Lung (tissue), 17 donors: ENCODE measurements at places on chromosomes 7 and 10. TPM values are rescaled to one million over a fixed set of nuclear protein-coding genes. Genes with fewer than 3 reads are reported as not detected.

DNA sequence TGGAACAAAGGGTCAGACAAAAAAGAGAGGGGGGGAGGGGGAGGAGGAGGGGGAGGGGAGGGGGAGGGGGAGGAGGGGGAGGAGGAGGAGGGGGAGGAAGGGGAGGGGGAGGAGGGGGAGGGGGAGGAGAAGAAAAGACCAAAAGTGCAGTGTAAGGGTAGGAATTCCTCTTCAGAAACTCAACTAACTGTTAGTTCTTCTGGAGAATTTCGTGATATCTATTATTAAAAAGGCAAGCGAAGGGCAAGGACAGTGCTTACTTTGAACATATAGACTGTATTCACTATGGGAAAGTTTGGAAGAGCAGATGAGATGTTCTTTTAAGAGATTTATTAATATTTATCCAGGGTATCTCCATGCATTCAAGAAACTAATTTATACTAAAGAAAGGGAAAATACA, 258.1 kb downstream of the CACNA2D1 start:
- H3K27me3 ChIP-seq, result no peaks in the 10 kb centered on the region
- no peaks in the 10 kb centered on the region for H3K4me1 ChIP-seq
- no peak overlapping the region for H3K27ac ChIP-seq
- DNase-seq, result no peak

- H3K27me3 ChIP-seq, result no peaks in the 10 kb centered on the region
- no peak overlapping the region for H3K4me3 ChIP-seq
- no peak for DNase-seq
Measured at GRCh38 chr7:147492606-147493005, 1098.0 kb upstream of the C7orf33 start.

Gene NPTX2
- total RNA-seq, result 2.3 TPM

Gene AKR1C3
- total RNA-seq, result 8.9 TPM

Gene OR2A5
- not detected for total RNA-seq

GRCh38 chr10:10014846-10015245, 1002.8 kb upstream of the CELF2 start:
- H3K4me3 ChIP-seq, result no peak overlapping the region
- H3K27ac ChIP-seq, result no peak overlapping the region
- H3K27me3 ChIP-seq, result no peaks in the 10 kb centered on the region
- no peak for DNase-seq

GRCh38 chr7:79452032-79452494, 1.4 kb downstream of the MAGI2 start:
- no peaks in the 10 kb centered on the region for H3K27me3 ChIP-seq
- H3K4me3 ChIP-seq, result peak overlapping the region; percentile 66
- peak overlapping the region; percentile 95 for H3K27ac ChIP-seq

Gene IRF5
- total RNA-seq, result 34.1 TPM

Gene AKR1D1
- total RNA-seq, result not detected

Gene TMEM176A
- total RNA-seq, result 18.3 TPM

DNA sequence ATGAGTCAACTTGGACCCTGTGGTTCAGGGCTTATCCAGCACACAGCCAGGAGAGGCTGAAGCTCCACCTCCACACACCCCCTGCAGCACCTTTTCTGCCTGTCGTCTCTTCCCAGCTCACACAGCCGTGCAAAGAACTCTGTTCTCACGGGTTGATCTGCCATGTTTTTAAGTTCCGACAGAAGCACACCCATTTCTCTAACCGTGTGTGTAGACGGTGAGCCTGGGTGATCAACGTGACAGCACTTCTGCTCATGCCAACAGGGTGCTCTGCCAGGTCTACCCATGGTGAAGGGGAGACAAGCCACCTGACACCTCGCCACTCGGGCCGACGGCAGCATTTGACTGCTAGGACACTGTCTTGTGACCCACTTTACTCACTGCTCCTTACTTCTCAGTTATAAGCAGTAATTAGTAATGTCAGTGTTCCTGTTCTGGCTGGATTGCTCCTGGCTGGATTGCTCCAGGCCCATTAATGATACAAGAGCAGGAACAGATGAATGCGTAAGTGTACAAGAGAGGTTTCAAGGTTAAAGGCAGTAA, 90.5 kb downstream of the RNF216 start:
- H3K4me3 ChIP-seq, result no peak overlapping the region
- peak; percentile 64 for DNase-seq
- H3K27ac ChIP-seq, result peak overlapping the region; percentile 87
- no peaks in the 10 kb centered on the region for H3K27me3 ChIP-seq
- peaks cover 19% of the 10 kb centered on the region for H3K4me1 ChIP-seq

- DNase-seq, result peak; percentile 21
- H3K27me3 ChIP-seq, result no peaks in the 10 kb centered on the region
- H3K36me3 ChIP-seq, result peaks cover 26% of the 10 kb centered on the region
- no peaks in the 10 kb centered on the region for H3K4me1 ChIP-seq
Measured at GRCh38 chr7:102208826-102209225, 77.8 kb upstream of the SH2B2 start.

DNA sequence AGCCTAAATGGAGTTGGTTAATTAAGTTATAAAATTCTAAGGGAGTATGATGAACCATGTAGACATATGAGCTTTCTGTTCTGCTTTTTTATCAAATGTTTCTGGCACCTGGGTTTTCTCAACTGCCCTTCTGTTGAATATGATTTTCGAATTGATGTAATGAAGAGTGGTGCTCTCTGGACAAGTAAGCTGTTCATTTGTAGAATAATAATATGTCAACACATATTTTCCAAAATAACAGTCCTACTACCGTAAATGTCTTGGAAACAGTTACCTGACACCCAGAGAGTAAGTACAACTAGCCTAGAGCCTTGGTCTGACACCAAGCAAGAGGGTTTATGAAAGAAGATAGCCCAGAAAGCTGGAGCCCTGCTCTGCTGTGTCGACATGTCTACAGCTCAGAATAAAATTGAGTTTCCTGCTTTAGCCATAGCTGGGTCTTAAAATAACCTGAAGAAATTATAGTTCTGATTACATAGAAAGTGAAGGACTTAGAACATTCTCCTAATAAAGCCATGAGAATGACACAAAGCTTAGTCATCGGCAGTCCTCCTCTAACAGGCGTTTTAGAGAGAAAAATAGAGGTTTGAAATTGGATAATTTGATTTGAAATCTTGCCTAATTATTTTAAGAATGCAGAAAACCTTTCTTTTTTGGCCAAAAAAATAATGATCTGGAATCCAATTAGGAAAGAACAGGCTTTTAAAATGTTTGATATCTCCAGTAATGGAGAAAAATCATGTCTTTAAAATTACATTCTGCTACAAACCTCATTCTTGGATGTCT, 25.1 kb downstream of the HDAC9 start:
- H3K27me3 ChIP-seq, result no peaks in the 10 kb centered on the region
- no peaks in the 10 kb centered on the region for H3K36me3 ChIP-seq
- no peak for DNase-seq
- peak overlapping the region; percentile 60 for H3K27ac ChIP-seq
- no peak overlapping the region for H3K4me3 ChIP-seq

GRCh38 chr10:34288634-34289033, 526.5 kb downstream of the PARD3 start:
- H3K4me1 ChIP-seq, result peaks cover 23% of the 10 kb centered on the region
- no peak overlapping the region for H3K27ac ChIP-seq
- H3K4me3 ChIP-seq, result no peak overlapping the region
- no peaks in the 10 kb centered on the region for H3K36me3 ChIP-seq
- H3K27me3 ChIP-seq, result no peaks in the 10 kb centered on the region

- H3K36me3 ChIP-seq, result no peaks in the 10 kb centered on the region
- no peaks in the 10 kb centered on the region for H3K27me3 ChIP-seq
- no peak overlapping the region for H3K27ac ChIP-seq
- no peak for DNase-seq
- H3K4me3 ChIP-seq, result no peak overlapping the region
Measured at GRCh38 chr10:16847644-16848043, 30.4 kb upstream of the RSU1 start.

DNA sequence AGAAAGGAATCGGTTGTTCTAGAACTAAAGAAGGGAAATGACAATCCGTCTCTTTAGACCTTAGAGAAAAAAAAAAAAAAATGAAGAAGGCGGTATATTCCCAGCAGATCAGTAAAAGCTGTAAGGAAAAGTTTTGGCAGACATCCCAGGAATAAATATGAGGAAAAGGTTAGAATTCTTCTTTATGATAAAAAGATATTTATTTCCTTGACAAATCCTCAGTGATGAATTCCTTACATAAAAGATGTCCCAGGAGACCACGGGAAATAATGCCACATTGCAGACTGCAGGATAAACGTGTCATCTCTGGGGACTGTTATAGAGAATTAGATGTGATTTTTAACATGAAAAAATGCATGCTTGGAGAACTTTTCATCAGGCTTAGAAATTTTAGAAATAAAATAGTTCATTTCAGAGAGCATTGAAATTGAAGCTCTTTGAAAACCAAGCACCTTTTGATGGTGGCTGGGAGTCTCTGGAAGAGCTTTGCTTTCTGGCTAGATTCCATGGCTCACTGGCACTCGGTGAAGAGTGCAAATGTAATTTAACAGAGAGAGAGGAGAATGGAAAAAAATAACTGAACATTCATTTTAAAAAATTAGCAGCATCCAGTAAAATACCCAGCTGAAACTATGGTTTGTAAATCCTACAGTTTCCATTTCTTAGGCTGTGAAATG, 98.2 kb downstream of the PRPF18 start:
- H3K4me3 ChIP-seq, result no peak overlapping the region
- peaks cover 4% of the 10 kb centered on the region for H3K36me3 ChIP-seq
- H3K4me1 ChIP-seq, result peaks cover 21% of the 10 kb centered on the region
- H3K27me3 ChIP-seq, result no peaks in the 10 kb centered on the region
- peak overlapping the region; percentile 32 for H3K27ac ChIP-seq

Gene FAM237B
- not detected for total RNA-seq

DNA sequence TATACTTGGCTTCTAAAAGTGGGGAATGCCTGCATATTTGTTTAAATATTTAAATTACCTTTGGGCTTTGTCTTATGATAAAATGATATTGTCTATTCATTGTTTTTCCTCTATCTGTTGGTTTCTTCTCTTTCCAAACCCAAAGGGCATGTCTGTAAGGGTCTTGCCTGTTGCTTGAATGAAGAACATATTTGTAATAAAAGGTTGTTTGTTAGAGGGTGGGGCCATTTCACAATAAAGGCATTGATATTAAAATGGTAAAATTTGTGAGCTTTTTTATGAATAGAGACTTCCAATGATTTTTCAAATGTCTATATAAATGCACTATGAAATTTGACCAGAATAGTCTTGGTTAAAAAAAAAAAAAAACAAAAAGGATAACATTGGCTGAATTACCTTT, 105.2 kb downstream of the DKK1 start:
- H3K4me1 ChIP-seq, result no peaks in the 10 kb centered on the region
- H3K4me3 ChIP-seq, result no peak overlapping the region
- DNase-seq, result no peak
- no peak overlapping the region for H3K27ac ChIP-seq

DNA sequence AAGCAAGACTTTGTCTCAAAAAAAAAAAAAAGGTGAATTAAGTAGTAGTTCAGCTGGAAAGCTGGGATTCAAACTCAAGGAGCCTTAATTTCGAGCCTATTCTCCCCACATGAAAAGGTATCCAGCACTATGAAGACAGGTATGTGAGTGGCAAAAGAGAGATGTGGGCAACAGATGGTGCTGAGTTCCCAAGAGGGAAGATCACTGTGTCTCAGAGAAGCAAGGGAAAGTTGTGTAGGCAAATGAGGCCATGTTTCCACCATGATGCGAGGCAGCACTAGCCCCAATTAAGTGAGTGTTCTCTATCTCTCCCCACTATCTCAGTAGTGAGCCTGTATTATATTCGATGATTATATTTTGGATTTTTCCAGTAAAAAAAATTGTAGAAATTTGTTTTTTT, 19.8 kb upstream of the ST7 start:
- H3K27me3 ChIP-seq, result no peaks in the 10 kb centered on the region
- no peak for DNase-seq
- no peak overlapping the region for H3K27ac ChIP-seq
- H3K4me3 ChIP-seq, result no peak overlapping the region
- no peaks in the 10 kb centered on the region for H3K36me3 ChIP-seq
- H3K4me1 ChIP-seq, result peaks cover 3% of the 10 kb centered on the region

Gene TMEM60
- total RNA-seq, result 15.0 TPM

- H3K27ac ChIP-seq, result no peak overlapping the region
- H3K4me1 ChIP-seq, result no peaks in the 10 kb centered on the region
- H3K4me3 ChIP-seq, result no peak overlapping the region
- H3K27me3 ChIP-seq, result no peaks in the 10 kb centered on the region
Measured at GRCh38 chr7:16944936-16945335, 63.2 kb upstream of the AGR3 start.

DNA sequence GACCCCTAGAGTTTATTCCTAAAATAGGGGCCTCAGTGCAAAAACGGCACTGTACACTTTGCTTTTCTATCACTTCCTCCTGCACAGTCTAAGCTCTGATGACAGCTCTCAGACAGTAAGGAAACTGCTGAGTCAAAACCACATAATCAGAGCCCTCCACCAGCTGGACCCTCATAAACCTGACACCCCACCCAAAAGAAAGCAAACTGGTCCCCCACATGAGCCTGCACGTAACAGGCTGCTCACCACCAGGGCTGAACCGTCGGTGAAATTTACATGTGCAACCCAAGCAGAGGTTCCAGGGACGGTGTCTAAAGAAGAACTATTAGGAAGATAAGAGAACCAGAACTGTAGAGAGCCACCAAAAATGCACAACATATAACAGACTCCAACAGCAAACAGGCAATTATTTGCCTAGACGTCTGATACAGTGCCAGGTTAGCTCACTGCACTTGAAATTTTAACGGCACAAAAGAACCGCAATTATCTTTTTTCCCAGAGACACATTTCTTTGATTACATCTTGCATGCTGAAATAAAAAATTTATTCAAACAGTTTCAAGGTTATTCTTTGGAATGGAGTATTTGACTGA, 19.6 kb downstream of the SGMS1 start:
- no peaks in the 10 kb centered on the region for H3K27me3 ChIP-seq
- peak; percentile 44 for DNase-seq
- peaks cover 56% of the 10 kb centered on the region for H3K4me1 ChIP-seq

Gene ENO4
- 4.3 TPM for total RNA-seq

Gene UCN3
- 0.28 TPM for total RNA-seq

GRCh38 chr7:133863362-133864061, 263.6 kb upstream of the LRGUK start:
- H3K27me3 ChIP-seq, result no peaks in the 10 kb centered on the region
- no peak overlapping the region for H3K27ac ChIP-seq
- DNase-seq, result no peak
- H3K4me1 ChIP-seq, result no peaks in the 10 kb centered on the region
- no peak overlapping the region for H3K4me3 ChIP-seq

Gene LBX1
- total RNA-seq, result not detected

DNA sequence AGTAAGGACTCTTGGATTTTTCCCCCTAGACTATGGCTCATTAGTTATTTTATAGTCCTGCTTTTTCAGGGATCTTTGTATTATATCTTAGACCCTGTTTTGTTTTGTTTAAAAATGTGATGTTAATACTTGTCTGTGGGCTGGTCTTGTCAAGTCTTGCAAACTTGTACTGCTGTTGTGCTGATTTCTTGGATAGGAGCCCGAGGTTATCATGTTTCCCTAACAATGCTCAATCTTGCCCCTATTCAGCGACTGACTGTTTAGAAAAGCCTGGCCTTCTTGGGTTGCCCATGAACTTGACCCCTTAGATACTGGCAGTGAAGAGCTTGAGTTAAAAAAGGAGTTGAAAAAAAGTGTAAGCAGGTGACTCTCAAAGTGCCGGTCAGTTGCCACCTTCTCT, 115.7 kb downstream of the KIAA1217 start:
- no peaks in the 10 kb centered on the region for H3K4me1 ChIP-seq
- no peaks in the 10 kb centered on the region for H3K27me3 ChIP-seq
- DNase-seq, result peak; percentile 61
- H3K4me3 ChIP-seq, result no peak overlapping the region

DNA sequence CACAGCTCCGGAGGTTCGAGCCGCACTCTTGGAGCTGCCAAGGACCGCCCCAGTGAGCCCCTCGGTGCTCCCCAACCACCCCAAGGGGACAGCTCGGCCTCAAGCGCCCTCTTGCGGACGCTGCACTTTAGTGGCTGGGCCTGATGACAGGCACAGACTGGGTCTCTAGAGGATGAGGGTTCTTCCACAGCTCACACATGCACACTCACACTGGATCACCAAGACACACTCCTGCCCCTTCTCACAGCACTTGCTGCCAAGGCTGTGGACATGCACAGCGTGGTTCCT, 2.1 kb downstream of the RET start:
- no peak overlapping the region for H3K4me3 ChIP-seq
- peak; percentile 41 for DNase-seq
